ENCODE measurements at places on chromosomes 7 and 10.

DNA sequence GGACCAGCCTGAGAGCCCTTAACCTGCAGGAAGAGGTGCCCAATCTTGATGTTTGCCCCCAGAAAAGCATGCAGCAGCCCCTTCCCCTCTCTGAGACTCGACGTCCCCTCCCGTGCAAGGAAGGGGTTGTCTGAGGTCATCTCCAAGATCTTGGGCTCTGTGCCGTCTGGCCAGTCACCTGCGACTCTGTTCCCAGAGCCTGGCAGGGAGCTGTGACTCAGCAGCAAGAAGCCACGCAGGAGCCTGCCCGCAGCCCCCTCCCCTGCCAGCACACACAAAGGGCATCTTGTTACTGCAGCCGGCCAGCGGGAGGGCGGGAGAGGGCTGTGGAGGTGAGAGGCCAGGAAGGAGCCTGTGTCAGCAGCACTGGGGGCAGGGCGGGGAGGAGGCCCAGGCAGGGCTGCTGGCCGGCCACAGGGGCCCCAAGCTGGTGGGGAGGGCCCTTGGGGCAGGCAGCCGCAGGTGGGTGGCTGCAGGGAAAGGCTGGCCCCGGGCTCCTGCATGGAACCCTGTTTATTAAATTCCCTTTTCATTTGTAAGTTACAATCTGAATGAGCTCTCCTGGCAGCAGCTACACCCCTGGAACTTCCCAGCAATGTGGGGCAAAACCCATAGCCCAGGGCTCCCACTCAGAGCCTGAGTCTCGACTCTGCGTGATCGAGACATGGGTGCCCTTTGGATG is 103.7 kb upstream of the ZMIZ1 start:
- no peak for DNase-seq

DNA sequence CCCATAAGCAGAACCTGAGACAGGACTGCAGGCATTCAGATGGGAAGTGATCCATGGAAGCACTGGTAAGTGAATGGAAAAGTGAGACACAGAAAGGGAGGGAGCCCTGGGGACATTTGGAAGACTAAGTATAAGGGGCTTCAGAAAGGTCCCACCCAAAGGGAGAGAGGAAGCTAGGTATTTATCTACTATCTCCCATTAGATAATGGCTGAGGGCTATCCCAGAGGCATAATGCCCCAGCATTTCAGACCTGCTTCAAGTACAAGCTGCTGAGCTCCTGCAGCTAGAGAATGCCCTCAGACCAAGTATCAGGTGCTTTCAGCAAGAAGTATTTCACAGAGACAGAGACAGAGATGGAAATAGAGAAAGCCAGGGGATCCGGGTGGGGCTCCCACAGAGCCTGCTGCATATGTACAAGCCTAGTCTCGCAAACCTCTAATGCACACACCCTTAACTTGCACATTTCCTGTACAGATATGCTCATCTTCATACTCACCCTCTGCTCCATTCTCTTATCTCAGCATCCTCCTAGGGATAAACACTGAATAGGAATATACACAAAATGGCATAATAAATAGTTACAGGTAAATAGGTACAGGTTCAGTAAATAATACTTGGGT is 20.2 kb downstream of the KDM7A start:
- no peak for DNase-seq

DNA sequence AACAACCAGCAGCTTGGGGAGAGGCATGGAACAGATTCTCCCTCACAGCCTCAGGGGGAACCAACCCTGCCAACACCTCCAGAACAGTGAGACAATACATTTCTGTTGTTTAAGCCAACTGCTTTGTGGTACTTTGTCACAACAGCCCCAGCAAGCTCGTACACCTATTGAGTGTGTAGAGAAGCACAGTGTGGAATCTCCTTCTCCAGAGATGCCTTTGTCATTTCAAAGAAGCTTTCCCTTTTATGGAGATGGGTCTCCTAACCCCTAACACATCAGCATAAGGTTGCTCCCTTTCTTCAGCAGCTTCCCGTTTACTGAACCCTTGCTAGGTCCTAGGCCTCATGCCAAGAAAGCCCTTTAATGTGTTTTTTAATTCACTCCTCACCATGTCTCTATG is 60.7 kb upstream of the AGK start:
- DNase-seq, result no peak

DNA sequence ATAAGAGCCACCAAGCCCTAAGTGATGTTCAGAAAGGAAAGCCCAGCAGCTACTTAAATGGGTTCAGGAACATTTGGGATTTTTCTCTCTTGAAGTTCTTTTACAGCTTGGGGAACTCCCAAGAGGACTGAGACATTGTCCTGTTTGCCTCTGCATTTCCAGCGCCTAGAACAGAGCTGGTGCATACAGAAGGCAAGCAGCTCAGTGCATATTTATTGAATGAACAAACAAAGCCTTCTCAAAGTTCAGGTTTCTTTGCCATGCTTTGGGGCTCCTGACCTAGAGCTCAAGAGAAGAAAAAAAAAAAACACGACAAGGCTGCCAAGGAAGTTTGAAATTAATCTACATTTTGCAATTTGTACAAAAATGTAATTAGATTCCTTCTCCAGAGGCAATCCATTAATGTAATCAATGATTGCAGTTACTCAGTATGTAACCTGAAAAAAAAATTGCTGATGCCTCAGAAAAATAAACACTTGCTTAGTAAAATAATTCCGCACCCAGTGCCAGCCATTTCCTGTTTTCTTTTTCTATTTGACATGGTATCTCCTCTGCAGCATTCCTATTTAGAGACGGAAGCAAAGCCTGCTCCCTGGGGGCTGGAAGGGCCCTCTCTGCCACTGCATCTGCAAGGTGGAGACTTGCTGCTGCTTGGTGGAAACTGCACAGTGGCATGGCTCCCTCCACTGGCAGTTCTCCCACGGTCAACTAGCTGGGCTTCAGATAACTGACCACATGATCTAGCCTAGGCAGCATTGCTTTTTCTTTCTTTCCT is 157.3 kb downstream of the TMEM178B start:
- DNase-seq, result no peak

- DNase-seq, result no peak
Observed at GRCh38 chr7:16677978-16678494, 32.1 kb downstream of the BZW2 start.
